Stimulated activated naive CD4-positive, alpha-beta T cell treated with Interleukin-2 at 50 U/mL for 16 hours (primary cell): ENCODE measurements at places on chromosomes 5 and 9.

DNA sequence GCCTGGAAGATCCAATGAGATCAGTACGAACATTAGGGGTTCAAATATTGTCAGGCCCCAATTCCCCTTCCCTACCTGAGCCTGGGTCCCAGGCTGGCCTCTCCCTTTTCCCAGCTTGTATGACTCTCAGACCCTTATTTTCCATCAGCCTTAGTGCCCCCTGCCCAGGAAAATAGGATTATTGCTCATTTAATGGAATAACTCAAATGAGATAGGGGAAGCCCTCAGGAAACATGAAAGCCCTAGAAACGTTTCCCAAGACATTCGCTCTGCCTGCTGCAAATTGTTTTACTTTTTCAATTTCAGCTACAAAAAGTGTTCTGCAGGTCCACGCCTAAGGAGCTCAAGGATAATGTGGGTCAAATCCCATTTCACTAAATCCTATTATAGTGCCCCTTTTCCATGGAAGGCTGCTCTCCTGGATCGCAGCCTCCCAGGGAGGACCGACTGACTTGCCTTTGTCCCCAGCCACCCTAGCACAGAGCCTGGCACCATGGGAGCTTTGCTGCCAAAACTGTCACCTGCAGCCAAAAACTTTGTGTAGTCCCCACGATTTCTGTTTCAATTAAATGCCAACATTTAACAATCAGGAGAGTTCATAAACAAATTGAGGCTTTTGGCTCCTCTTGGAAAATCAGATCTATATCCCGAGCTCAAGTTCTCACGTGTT is 46.9 kb downstream of the THOC3 start:
- DNase-seq: no peak

DNA sequence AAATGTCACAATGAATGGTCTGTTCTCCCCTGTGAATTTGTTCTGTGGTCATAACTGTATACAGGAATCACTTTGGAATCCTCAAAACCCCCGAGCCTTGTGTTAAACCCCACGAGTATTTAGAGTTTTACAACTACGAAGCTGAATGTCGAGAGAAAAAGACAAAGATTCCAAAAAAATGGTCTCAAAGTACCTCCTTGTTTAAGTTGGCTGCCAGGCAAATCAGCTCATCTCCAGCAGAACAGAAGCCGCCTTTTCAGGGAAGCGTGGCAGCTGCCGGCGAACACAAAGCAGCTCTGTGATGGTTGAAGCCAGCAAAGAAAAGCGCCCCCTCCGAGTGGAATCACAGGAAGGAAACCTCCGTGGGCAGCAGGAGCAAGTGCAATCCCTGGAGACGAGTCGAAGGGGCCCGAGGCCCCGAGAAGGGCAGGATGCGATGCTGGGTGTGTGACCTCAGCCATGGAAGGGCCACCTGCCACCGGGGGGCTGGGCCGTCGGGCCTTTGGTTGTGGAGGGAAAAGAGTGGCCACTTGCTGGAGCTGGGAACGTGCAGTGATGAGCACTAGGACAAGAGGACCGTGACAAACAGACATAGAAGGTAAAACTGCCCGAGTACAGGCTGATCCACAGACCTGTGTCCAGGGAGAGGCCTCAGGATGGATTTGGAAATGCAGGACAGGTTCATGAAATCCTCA is 706.4 kb downstream of the SEMA5A start:
- DNase-seq: no peak

- DNase-seq: no peak
These were observed 193.7 kb downstream of the PIK3R1 start for GRCh38 chr5:68409259-68409658.

- DNase-seq: no peak
These were observed 870.7 kb upstream of the CDH10 start for GRCh38 chr5:25515525-25515924.

GRCh38 chr5:156394642-156395305 is 67.8 kb downstream of the SGCD start:
- no peak for DNase-seq
